Stimulated activated CD4-positive, alpha-beta T cell treated with anti-CD3 and anti-CD28 coated beads, Interleukin-2, amount 100 ng/mL, for 48 hours (primary cell): ENCODE measurements at places on chromosomes 3 and 15.

DNA sequence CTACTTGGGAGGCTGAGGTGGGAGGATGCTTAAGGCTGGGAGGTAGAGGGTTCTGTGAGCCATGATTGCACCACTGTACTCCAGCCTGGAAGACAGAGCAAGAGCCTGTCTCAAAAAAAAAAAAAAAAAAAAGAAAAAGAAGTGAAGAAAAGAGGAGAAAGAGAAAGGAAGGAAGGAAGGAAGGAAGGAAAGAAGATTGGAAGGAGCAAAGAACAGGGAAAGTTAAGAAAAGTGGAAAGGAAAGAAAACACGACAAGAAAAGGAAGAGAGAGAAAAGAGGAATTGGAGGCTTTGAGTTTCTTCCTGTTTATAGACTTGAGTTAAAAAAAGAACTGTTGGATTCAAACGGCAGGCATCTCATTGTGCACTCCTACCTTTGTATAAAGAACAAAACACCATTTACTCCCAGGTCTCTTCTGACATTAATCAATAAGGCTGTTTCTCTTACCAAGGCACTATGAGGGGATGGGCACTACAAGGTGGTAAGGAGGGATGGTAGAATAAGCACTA, 73.5 kb downstream of the EDEM1 start:
- DNase-seq = no peak

DNA sequence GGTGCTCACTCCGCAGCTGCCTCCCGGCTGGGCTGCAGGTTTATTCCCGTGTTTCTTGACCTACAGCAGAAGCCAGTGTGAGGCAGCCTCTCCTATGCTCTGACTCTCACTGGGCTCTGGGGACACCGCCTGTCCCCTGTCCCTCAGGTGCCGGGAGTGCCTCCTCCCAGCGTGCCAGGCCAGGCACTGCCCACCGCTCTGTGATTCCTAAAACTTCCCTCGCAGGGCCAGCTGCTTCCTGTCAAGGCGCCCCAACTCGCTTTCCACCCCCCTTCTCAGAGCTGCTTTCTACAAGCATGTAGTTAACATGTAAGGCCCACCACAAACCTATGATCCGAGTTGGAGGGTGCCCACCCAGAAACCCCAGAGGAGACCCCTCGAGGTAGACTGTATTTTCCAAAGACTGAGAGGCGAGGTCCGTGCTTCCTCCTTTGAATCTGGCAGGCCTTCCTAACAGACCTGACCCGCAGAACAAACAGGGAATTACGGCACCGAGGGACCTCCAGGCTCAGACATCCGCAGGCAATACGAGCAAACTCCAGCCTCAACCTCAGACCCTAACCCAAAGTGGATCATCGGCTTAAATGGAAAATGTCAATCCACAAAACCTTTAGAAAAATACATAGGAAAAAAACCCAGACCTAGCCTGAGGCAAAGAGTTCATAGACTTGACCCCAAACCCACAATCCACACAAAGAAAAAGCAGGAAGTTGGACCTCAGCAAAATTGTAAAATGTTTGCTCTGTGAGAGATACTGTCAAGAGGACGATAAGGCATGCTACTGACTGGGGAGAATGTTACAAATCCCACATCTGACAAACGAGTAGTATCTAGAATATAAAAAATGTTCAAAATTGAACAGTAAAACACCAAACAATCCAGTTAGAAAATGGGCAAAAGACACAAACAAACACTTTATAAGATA, 121.3 kb upstream of the IQSEC1 start:
- no peak for DNase-seq

- DNase-seq = no peak
Observed at GRCh38 chr3:14605067-14605466, 46.5 kb upstream of the CCDC174 start.

- DNase-seq = no peak
Observed at GRCh38 chr3:177410730-177411129, 213.4 kb upstream of the TBL1XR1 start.
